ENCODE measurements at places on chromosomes 7 and 10.

GRCh38 chr7:130732980-130733930 lies 752 bp downstream of the KLF14 start:
- DNase-seq = no peak

DNA sequence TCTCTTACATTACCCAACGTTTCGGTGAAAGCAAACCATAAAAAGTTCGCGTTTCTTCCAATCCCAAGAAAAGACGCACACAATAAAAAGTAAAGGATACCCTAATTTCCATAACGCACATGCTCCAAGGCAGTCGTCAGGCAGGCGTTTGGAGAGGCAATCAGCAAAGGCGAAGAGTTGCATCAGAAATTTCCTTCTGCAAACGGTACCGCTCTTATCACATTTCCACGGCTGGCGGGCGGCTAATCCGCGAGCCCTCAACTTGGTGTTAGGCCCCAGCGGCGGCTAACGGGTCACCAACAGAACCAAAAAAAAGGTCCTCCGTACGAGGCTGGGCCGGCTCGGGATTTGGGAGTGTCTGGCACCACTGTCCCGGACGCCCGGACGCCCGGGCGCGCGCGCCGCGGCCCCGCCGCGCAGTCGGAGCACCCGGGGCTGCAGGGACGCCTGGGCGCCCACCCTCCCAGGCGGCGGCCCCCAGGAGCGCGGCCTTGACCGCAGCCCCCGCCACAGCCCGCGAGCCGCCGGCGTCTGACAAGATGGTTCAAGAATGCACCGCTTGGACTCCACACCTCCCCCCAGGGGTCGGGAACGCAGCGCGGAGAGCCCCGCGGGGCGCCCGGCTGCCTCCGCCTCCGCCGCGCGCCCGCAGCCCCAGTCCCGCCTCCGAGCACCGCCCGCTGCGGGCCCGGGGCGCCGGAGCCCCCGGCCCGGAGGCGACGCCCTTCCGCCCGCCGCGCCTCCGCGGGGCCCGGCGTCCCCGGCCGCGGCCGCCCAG lies 9.8 kb upstream of the GRB10 start:
- DNase-seq = no peak

GRCh38 chr7:117092785-117093184 lies 139.5 kb downstream of the ST7 start:
- no peak for DNase-seq

DNA sequence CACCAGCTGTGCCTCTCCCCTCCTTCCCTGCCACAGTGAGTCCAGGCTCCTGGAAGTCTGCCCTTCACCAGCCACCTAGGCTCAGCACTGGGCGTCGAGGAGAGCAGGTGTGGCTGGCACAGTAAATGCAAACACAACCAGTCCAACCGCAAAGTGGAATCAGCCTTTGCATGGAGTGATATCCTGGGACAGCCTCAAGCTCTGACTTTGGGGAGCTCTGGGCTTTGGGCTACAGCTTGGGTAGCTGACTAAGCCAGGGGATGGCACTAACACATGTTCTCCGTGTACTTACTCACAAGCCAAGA lies 312.4 kb downstream of the KCNMA1 start:
- no peak for DNase-seq

GRCh38 chr7:6403907-6404306 lies 43.8 kb downstream of the DAGLB start:
- no peak for DNase-seq

- no peak for DNase-seq
Observed at GRCh38 chr10:132809232-132810140, 23.5 kb upstream of the NKX6-2 start.

All from stimulated activated CD4-positive, alpha-beta T cell treated with anti-CD3 and anti-CD28 coated beads, Interleukin-1b, Interleukin-23, amount 100 ng/mL, for 24 hours (primary cell).